Activated CD8-positive, alpha-beta memory T cell treated with anti-CD3 and anti-CD28 coated beads for 24 hours (primary cell): ENCODE measurements at places on chromosomes 12 and 14.

GRCh38 chr12:25018146-25018545 is 69.2 kb upstream of the BCAT1 start:
- no peak for DNase-seq

- no peak for DNase-seq
Observed at GRCh38 chr14:51871846-51872245, 11.4 kb downstream of the GNG2 start.

DNA sequence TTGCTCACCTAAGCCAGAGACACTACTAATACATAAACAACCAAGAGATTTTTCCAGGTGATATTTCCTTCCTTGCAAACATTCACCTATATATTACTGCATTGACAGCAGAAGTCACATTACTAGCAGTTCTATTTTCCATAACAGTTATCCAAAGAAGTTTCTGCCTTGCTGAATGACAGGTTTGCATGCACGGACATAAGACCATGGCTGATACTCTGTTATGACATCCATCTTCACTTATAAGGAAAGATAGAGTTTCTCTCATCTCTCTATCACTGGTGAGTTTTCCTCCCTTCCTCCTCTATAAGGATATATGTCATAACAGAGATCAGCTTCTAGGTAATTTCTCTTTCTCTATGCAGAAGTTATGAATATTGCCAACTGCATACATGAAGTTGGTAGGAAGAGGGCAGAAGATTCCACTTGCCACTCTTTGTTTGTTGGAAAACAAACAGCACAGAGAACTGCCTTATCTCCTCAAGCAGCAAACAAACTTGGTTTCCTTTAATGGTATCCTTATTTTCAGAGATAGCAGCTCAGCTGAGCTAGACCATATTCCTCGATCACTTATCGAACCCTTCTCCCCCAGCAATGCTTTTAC is 557.0 kb downstream of the VRK1 start:
- no peak for DNase-seq

GRCh38 chr12:14873440-14874185 is 12.0 kb downstream of the MGP start:
- DNase-seq = no peak

GRCh38 chr12:25051656-25052195 is 102.8 kb upstream of the BCAT1 start:
- DNase-seq = peak; percentile 72

GRCh38 chr12:54870617-54871016 is 16.3 kb downstream of the MUCL1 start:
- DNase-seq = no peak

DNA sequence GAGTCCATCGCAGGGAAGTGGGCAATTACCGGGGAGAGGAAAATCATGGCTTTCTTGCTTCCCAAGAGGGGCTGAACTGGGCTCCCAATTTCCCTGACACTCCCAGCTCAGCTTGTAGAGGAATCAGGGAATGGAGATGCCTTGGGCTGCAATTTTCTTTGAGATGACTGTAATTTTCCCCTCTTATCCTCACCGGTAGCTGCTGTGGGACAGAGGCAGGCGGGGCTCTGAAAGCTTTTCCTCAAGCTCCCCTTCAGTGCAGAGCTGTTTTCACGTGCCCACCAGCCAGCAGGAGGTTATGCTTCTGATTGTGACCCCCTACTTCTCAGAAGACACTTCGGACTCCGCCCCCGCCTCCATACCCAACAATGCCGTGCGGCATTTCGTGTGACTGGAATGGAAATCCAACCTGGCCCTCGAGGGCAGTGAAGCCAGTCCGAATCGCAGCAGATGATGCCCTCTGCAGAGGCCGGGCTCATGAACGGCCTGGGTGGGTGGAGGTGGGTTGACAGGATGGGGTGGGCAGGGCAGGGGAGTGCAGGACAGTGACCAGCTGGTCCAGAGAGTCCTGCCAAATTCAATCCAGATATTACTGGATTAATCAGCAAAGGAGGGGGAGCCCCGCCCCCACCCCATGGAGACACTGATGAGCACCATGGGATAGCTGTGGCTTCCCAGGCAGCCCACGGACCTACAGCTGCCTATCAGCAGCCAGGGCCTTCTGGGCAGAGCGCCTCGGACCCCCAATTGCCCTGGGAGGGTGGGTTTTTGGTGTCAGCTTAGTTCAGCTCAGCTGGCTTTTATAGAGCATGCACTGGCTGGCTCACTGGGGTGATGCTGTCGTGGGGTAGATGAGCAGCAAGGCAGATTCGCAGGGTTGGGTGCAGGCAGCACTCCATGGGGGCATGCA is 37.6 kb downstream of the RTL1 start:
- DNase-seq = no peak

DNA sequence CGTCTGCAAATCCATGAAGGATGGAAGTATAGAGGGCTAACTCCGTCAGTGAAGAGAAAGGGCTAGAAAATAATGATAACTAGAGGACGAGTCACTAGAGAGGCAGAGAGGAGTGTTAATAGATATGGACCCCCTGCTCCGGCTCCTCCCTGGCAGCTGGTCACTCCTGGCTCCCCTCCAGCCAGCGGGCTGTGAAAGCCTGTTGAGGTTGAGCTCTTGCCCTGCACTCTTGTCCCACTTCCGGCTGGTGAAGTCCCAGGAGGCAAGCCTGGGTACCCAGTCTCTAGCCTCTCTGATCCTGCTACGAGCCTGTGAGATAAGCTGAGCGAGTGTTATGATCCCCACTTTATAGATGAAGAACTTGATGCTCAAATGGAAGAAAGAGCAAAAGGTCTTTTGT is 90.3 kb downstream of the RFX4 start:
- DNase-seq = no peak

- DNase-seq = no peak
Observed at GRCh38 chr12:106019144-106019543, 119.6 kb downstream of the NUAK1 start.

DNA sequence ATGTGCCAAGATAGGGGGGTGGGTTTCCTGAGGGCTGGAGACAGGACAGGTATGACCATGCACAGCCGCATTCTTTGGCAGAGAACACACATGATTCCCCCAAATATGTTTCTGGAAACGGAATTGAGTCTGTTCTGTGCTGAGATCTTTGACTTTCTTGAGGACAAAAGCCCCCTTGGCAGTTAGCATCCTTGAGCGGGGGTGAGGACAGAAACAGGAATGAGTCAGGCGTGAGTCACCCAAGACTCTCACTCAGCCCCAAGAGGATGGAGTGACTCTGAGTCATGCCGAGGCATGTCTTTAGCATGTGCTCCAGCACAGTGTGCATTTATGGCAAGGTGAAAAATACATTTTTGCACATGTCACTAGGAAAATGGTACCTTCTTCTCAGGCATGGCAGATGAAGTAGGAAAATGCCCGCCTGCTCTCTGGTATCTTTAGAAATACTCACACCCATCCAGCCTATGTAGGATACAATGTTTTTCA is 52.1 kb downstream of the DAD1 start:
- DNase-seq = peak; percentile 87

- peak; percentile 72 for DNase-seq
Observed at GRCh38 chr14:98548071-98548686, 723.8 kb downstream of the BCL11B start.

DNA sequence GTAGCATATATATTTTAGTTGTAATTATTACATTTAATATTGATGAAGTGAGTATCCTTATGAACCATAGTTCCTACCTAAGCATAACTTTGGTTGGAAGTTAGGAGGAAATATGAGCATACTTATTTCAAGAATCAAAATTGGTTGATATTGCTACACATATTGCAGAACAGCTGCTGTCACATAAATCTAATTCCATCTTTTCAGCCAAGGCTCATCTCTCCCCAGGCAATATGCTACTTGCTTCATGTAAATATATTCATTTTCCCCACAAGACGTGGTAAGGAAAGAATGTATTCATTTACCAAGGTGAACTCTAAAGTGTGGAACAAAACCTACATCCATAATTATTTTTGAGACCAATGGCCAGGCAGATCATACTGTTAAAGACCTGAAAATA is 62.5 kb upstream of the HIF1A start:
- DNase-seq = no peak

- DNase-seq = no peak
Observed at GRCh38 chr14:74620923-74621322, 8.9 kb upstream of the LTBP2 start.

DNA sequence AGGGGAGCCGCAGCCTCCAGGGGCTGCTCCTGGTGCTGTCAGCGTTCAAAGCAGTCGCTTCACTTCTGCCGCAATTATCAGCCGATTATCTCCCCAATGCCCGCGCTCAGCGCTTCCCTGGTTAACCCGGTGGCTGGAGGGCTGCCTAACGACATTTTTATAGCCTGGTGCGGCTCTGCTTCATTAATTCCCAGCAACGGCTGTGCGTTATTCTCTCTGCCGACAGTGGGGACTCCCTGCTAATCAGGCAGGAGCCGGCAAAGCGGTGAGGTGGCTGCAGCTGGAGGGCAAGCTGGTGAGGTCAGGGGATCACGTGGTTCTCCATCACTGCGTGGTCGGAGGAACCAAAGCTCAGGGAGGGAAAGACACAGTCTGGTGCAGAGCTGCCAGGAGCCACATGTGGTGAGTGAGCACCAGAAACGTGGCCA is 62.9 kb downstream of the GLRX5 start:
- no peak for DNase-seq

DNA sequence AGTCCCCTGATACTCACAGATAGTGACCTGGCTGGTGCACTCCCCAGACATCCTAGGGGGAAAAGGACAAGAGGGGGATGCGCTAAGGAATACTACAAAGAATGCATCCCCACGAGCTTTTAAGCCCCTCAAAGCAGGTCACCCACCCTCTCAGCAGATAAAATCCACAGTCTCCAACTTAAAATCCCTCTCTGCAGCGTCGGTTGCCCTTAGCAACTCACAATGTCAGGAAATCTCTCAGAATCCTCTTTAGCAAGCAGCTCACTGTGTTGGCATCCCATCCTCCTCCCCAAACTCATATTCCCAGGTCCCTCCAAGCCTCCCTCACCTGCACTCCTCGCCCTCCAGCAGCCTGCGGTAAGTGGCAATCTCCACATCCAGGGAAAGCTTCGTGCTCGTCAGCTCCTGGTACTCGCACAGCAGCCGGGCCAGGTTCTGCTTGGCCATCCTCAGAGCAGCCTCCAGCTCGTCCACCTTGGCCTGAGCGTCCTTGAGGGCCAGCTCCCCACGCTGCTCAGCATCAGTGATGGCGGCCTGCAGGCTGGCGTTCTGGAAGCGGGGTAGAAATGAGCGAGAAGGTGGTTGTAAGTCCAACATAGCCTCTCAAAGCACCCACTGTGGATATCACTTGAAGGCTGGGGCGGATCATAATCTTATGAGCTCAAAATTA is 5.5 kb upstream of the KRT79 start:
- DNase-seq = no peak

DNA sequence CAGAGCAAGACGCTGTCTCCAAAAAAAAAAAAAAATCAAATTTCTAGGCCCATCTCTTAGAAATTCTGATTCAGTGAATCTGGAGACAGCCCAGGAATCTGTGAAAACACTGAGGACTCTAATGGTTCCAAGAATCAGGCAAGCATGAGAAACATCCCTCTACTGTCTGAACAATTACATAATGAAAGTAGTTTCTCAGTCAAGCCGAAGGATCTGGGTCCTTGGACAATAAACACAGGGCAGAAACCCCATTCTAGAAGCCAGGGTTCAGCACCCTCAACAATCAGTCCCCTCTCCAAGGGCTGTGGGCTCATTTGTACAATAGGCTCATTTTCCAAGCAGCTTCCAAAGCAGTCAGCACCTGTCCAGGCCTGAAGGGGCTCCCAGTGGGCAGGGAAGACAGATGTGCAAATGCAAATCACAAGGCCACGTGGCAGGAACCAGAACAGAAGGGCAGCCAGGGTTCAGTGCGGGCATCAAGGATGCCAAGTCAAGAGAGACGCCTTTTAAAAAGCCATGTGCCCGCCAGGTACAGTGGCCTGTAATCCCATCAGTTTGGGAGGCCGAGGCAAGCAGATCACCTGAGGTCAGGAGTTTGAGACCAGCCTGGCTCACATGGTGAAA is 96.1 kb downstream of the KSR2 start:
- no peak for DNase-seq

DNA sequence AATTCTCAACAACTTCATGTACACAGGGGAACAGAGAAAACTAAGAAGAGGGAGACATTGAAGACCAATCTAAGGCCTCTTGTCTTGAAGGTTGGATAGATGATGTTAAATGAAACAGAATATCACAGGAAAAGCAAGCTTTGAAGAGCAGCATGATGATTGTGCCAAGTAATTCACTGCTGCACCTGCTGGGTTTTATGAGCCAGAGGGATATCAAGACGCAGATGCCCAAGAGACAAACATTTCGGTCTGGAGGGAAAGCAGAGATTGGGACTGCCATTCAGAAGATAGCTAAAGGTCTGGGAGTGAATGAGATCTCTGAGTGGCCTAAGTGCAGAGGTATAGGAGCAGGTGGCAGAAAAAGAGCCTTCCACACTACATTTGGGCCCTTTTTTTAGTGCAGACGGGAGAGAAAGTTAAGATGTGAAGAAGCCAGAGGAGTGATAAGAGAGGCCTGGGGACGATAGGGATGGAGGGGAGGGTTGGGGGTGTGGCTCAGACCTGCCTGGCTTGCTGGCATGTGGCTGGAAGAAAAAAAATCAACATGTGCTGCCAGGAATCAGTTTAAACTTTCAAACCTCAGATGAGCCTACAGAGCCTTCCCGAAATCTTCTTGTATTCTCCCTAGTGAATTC is 200.6 kb downstream of the AEBP2 start:
- DNase-seq = no peak

GRCh38 chr12:81610955-81611889 is 147.9 kb downstream of the PPFIA2 start:
- no peak for DNase-seq

- no peak for DNase-seq
Observed at GRCh38 chr14:77707355-77707723, 484 bp downstream of the ALKBH1 start.

GRCh38 chr12:56679883-56680575 is 8.1 kb downstream of the PTGES3 start:
- DNase-seq = peak; percentile 49

GRCh38 chr12:62986844-62987243 is 51.9 kb upstream of the PPM1H start:
- DNase-seq = no peak

GRCh38 chr12:53567961-53568808 is 58.0 kb downstream of the ATF7 start:
- DNase-seq = no peak

DNA sequence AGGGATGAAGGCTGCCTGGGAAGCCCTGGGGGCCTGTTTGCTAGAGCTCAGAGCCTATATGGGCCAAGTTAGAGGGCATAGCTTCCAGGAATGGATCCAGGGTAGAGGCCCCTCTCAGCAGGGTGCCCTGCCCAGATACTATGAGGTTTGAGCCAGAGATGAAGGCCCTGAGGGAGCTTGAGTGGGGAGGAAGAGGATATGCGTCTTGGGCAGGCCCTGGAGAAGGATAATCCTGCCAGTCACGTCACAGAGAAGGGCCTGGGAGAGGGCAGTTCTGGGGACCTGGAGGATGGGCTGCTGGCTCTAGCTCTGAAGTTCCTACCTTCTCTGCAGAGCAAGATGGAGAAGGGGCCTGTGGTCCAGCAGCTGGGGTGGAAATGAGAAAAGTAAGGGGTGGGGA is 5.9 kb upstream of the CACNB3 start:
- DNase-seq = no peak

GRCh38 chr14:77589099-77589498 is 27.3 kb downstream of the SPTLC2 start:
- DNase-seq = no peak
